ENCODE measurements at places on chromosomes 5 and 9.
A peak's percentile ranks its signal among the peaks of the same experiment; 100 is the strongest.

GRCh38 chr5:102670224-102670836 lies 84.8 kb upstream of the PAM start:
- no peak for DNase-seq

- DNase-seq: no peak
Observed at GRCh38 chr5:140054086-140054689, 11.1 kb upstream of the NRG2 start.

- DNase-seq: no peak
Observed at GRCh38 chr5:111945535-111945934, 188.5 kb upstream of the NREP start.

- no peak for DNase-seq
Observed at GRCh38 chr5:103120607-103121200, 603 bp downstream of the PPIP5K2 start.

GRCh38 chr9:117135501-117136098 lies 279.3 kb downstream of the ASTN2 start:
- no peak for DNase-seq

- no peak for DNase-seq
Observed at GRCh38 chr9:14293801-14294200, 20.1 kb downstream of the NFIB start.

- peak; percentile 32 for DNase-seq
Observed at GRCh38 chr9:95316794-95317118, 753 bp downstream of the FANCC start.

GRCh38 chr5:9601055-9601739 lies 29.0 kb downstream of the TAS2R1 start:
- no peak for DNase-seq

- DNase-seq: no peak
Observed at GRCh38 chr9:105656131-105656921, 5.9 kb upstream of the TAL2 start.

DNA sequence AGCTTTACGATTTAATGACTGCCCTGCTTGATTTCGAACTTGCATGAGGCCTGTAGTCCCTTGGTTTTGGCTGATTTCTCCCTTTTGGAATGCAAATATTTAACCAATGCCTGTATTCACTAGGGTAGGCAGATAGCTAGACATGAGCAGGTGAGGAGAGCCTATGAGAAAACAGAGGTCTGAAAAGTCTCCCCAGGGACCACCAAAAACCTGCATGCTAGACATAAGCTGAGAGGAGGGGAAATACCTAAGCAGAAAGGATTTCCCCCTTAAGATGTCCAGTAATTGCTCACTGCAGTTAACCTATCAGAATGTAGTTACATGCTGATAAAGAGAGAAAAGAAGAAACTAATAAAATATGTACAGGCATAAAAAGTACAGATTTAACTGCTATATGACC lies 667.4 kb upstream of the SEMA6A start:
- no peak for DNase-seq

DNA sequence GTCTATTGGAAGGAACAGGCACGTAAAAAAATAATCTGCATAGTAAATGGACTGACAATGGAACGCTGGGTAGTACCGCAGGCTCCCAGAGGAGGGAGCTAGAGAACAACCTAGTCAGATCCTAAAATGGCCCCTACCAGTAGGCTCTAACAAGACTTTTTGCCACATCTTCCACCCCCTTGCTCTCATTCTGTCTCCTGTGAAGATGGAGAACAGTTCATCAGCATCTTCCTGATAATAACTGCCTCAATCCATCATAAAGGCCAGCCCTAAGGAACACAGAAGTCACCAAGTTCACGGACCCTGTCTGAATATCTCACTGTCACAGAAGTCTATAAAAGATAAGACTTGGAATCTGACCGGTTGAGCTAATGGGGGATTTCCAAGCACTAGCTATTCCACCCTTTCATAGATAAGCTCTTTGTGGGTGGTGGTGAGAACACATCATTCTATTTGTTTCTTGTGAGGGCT lies 133.4 kb downstream of the SLC1A3 start:
- DNase-seq: peak; percentile 44

GRCh38 chr5:168409591-168410458 lies 76.4 kb upstream of the RARS1 start:
- DNase-seq: no peak

- no peak for DNase-seq
Observed at GRCh38 chr5:76724871-76725270, 8.9 kb downstream of the F2R start.

Measured in breast epithelium (tissue), 4 donors.